ENCODE measurements at places on chromosomes 3 and 15.
A peak's percentile ranks its signal among the peaks of the same experiment; 100 is the strongest.

DNA sequence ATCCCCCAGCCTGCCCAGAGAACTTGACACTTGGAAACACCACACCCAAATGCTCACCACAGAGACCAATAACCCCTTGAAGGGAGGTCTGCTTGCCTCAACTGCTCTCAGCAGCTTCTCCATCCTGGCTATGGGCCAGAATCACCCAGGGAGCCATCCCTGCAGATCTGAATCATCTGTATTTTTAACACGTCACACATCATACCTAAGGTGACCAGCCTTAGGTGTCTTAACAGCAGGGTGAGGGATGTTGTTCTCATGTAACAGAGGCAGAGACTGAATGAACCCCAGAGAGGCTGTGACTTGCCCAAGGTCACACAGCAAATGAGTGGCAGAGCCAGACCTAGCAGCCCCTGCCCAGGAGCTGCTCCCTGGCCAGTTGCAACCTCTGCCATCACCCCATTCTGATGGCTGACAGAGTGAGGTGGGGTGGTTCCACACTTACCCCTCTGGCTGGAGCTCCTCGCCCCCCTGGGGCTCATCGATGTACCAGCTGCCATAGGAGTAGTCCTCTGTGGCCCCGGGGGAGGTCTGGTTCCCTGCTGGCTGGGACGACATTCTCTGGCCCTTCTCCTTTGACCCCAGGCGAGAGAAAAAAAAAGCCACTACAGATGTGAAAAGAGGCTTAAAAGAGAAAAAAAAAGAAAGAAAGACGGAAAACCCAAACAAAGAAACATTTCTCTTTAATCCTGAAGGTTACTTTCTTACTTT, 722 bp downstream of the STRA6 start:
- DNase-seq, result no peak

- no peak for DNase-seq
These were observed 7.2 kb downstream of the CLPX start for GRCh38 chr15:65177901-65178300.

DNA sequence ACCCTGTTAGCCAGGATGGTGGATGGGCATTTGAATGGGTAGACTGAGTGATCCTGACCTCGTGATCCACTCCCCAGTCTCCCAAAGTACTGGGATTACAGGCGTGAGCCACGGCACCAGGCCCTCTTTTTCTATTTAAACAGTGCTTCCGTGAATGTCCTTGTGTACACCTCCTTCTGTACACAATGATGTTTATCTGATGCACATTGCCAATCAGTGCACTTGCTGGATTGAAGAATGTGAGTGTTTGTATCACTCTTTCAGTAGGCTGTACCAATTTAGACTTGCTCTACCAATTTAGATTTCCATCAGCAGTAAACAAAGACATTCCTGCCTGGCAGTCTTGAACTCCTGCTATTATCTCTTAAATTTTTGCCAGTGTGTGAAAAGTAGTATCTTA, 8.9 kb upstream of the ZNF619 start:
- DNase-seq, result no peak

GRCh38 chr3:174862666-174863065, 3.5 kb downstream of the NAALADL2 start:
- DNase-seq, result no peak

- no peak for DNase-seq
These were observed 6.5 kb downstream of the A4GNT start for GRCh38 chr3:138125548-138126221.

DNA sequence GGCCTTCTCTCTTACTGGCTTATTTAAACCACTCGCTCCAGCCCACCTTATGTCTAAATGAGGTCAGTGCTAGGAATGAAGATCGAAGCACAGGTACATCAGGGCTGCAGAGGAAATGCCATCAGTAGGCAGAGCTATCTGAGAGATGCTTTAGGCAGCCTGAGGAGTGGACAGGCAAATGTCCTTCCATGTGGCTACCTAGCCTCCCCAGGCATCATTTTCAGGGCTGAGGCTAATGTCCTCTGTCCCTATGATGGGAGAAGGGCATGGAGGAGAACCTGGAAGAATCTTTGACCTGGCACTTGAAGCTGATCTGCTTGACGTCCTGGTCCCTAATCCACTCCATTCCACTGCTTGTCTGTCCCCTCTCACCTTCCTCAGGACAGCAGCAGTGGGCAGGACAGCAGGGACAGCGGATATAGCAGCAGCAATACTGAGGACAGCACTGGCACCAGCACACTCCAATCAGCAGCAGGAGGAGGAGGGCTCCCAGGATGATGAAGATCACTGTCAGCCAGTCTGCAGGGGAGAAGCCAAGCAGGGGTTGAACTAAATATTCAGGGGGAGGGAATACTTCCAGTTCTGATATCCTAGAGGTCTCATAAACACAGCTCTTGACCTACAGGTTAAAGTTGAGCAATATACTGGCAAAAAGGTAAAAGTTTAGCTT, 21.0 kb downstream of the ILDR1 start:
- DNase-seq, result no peak

- DNase-seq, result no peak
These were observed 44.8 kb downstream of the STRIT1 start for GRCh38 chr3:155248531-155249187.

- DNase-seq, result peak; percentile 44
These were observed 4.2 kb downstream of the ZSCAN2 start for GRCh38 chr15:84604826-84605553.

DNA sequence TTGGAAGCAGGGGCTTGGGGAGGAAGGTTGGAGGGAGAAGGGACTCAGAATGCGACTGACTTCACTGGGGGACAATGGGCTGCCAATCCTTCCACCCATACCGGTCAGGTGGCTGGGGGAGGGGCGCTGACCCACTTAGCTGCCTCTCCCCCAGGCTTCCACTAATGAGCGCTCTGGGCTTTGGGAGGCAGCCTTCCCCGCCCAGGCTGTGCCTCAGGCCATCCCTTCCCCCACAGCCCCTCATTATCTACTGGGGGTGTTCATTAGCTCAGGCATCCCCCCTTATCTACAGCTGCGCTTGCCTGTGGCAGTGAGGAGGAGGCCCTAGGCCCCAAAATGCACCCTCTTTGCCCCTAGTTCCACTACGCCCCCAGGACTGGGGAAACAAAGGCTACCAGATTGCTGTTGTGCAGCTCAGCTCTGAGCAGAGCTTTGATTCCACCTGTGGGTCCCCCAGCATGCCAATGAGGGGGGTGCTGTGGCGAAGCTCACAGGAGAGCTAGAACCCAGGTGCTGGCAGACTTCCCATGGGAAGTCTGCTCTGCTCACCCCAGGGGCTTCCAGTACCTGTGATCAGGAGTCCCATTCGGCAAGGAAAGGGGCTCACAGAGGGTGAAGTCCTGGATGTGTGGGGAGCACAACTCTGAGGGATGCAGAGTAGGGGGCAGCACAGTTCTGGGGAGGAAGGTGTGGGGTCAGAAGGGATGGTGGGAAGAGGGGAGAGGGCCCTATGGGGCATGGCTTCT, 29.4 kb upstream of the SEMA3F start:
- no peak for DNase-seq

DNA sequence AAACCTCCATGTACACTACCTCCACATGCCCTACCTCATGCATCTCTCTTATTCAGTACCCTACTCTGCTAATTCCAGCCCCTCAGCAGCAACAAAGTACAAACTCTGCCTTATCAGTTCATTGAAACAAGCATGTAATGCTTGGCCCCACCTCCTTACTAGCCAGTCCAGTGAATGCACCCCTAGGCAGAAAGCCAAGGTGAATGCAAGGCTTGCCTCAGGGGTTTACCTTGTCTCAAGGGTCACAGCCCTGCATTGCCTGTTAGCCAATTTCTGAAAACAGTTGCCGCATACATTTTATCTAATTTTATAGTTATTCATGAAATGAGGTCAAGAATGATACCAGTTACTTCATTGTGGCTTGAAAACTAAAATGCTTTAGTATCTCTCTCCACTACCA, 576.4 kb downstream of the FHIT start:
- no peak for DNase-seq

DNA sequence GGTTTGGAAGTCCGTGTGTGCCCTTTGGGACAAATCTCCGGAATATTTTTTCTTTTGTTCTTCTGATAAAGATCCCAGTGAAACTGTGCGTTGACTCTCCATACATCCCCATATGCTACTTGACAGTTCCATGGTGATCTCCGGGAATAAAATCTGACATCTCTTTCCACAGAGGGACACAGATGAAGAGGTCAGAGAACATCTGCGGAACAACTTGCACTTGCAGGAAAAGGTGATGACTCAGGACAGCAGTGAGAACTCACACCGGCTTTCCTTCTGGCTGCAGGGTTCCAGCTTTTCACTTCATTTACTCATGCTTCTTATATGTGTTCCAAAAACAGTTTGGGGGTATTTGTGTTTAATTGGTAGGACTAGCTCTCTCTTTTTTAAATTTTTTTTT, 157.5 kb upstream of the CHRM5 start:
- DNase-seq, result no peak

DNA sequence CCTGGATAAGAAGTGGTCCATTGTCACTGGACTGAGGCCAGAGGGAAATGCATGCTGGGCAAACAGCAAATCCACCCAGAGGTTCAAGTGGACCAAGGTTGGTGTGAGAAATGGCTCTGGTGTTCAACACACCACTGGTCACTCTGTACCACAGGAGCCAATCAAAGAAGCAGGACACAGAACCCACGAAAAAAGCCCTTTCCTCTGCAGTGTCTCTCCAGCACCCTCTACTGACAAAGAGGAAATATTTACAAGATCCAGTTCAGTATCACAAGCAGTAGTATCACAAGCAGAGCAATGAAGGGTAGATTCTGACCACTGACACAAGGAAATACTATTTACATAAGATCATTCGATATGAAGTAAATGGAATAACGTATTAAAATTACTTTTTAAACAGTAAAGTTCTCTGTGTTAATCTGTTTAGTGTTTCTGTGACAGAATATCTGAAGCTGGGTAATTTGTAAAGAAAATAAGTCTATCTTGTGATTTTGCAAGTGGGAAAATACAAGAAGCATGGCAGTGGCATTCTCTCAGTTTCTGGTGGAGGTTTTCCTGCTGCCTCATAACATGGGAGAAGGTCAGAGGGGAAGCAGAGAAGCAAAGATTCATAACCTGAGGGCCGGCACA, 390.7 kb downstream of the EFHB start:
- DNase-seq, result no peak

DNA sequence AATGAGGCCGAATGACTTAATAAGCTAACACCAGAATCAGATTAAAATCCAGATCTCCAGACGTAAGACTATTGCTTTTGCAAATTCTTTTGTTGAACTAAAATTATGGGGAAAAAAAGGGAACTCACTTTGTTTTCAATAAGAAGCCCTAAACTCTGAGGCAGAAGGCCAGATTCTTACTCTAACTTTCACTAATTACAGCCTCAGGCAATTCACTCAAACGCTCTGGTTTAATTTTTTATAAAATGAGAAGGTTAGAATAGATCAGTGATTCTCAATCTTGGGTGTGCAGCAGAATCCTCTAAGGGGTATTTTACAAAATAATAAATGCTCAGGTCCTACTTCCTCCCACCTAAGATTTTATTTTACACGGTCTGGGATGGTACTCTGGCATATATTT, 38.1 kb downstream of the C3orf70 start:
- no peak for DNase-seq

DNA sequence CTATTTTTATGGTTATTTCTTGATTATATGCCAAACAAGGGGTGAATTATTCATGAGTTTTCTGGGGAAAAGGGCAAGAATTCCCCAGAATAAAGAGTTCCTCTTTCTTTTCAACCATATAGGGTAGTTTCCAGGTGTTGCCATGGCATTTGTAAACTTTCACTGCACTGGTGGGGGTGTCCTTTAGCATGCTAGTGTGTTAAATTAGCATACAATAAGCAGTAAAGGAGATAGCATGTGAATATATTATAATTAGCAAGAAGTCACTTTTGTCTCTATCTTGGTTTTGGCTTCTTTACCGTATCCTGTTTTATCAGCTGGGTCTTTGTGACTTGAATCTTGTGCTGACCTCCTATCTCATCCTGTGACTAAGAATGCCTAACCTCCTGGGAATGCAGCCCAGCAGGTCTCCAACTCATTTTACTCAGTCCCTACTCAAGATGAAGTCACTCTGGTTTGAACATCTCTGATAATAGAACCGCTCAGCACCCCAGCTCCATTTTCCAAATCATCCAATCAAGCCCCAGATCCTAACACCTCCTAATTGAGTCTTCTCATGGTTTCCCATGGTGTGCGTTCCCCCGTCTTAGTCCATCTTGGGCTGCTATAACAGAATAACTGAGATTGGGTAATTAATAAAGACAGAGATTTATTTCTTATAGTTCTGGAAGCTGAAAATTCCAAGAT, 3.4 kb upstream of the SELENOT start:
- no peak for DNase-seq

DNA sequence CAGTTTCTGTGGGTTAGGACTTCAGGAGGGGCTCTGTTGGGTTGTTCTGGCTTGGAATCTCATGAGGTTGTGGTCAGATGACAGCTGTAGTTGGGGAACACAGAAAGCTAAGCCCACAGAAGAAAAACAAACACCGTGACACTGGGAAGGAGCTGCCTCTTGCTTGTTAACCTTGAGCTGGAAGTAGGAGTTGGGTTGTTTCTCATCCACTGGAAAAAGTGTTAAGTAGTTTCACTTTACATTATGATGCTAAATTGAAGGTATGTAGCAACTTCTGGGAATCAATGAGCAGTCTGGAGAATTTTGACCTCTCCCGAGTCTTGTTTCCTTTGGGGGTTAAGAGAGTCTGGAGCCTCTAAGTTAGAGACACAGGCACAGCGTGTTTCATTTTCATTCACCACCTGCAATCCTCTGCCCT, 20.4 kb downstream of the HACD3 start:
- DNase-seq, result no peak

DNA sequence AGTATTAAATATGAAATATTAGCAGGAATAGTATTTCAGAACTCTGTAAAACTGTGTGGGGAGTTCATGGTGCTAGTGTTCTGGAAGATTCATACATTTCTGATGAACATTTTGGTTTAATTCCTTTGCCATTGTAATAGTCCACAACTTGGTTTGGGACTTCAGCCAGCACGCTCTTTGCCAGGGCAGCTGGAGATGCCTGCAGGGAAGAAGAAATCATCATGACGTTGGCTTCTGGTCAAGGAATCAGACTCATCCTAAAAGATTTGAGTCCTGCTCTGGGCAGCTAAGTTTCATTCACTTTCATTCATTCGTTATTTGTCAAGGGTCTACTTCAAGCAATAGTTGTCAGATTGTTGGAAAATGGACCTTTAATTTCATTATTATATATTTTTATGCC, 32.4 kb upstream of the MRPL3 start:
- DNase-seq, result no peak
